ENCODE measurements at places on chromosomes 2 and 18. TPM values are rescaled to one million over a fixed set of nuclear protein-coding genes. Genes with fewer than 3 reads are reported as not detected.

DNA sequence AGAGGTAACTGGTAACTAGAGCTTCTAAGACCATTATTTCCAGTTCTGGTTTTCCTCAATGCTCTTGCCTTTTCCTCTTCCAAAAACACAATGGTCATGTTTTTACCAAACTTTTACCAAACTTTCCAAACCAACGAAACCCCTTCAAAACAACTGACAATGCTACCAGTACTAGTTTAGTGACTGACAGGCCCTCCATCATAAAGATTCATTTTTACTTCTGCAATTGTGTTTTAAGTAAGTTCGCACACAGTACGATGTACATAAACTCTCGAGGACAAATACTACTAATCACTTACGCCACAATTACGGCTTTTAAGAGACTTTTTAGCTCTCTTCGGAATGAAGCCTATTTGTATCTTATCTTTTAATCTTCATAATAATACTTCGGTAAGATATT is 900 bp downstream of the C18orf32 start:
- no peak for DNase-seq
- H3K27me3 ChIP-seq: no peaks in the 10 kb centered on the region
- H3K36me3 ChIP-seq: peaks cover 30% of the 10 kb centered on the region
- H3K27ac ChIP-seq: peak overlapping the region; percentile 78
- peaks cover 45% of the 10 kb centered on the region for H3K4me1 ChIP-seq
- peak overlapping the region; percentile 75 for H3K4me3 ChIP-seq

DNA sequence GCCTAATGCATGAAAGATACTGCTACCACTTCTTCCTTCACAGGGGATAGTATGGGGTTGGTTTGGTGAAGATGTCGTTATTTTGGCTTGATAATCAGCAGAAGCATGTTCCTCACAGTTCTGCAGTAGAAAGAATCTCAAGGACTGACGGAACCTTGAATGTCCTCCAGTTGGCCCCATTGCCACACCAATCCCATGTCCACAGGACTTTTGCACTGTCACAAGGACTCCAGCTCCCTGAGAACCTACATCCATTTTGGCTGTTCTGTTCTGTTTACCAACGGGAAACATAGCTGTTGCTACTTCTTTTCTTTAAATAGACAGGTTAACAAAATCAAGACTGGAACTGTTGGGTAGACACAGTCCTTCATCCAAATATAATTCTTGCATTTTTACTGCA is 270.0 kb downstream of the SLC8A1 start:
- H3K27ac ChIP-seq: no peak overlapping the region
- H3K4me3 ChIP-seq: no peak overlapping the region
- H3K27me3 ChIP-seq: no peaks in the 10 kb centered on the region
- DNase-seq: no peak

GRCh38 chr2:43358410-43359201 is 132.2 kb upstream of the ZFP36L2 start:
- no peaks in the 10 kb centered on the region for H3K4me1 ChIP-seq
- no peaks in the 10 kb centered on the region for H3K27me3 ChIP-seq
- DNase-seq: no peak
- no peak overlapping the region for H3K27ac ChIP-seq

GRCh38 chr2:60925994-60926740 is 44.8 kb downstream of the REL start:
- no peak for DNase-seq
- no peak overlapping the region for H3K4me3 ChIP-seq
- no peak overlapping the region for H3K27ac ChIP-seq
- H3K36me3 ChIP-seq: peaks cover 31% of the 10 kb centered on the region
- H3K27me3 ChIP-seq: no peaks in the 10 kb centered on the region

DNA sequence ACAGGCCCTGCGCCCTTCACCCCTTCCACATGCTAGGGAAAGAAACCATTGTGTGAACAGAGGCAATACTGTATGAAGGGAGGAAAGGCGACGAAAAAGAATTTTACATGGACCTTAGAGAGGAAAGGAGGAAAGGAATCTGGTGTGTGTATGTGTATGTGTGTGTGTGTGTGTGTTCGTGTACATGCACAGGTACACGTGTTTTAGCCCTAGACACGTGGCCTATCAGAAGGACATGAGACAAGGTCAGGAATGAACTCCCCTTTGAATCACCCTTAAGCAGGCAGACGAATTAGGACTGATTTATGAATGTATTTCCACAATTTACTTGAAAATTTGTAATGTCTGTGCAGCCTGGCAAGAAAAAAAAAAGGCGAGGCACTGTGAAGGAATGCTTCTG is 276.0 kb downstream of the ZNF516 start:
- no peak overlapping the region for H3K4me3 ChIP-seq
- no peak for DNase-seq
- H3K27me3 ChIP-seq: no peaks in the 10 kb centered on the region
- no peak overlapping the region for H3K27ac ChIP-seq

DNA sequence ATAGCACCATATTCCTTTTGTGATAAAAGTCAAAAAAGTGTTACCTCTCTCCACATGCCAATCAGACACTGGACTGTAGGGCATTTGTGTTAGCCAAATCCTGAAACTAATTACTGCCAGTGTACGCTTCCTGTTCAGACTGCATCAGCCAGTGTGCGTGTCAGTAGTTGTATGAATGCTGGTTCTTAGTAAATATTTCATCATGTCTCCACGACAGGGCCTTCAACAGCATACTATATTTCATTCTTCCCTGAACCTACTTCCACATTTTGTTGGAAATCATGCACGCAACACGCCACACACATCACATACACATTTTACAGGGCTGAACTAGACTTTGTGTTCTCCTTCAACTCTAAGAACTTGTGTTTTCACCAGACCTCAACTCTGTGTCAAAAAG is 77.5 kb downstream of the EPB41L3 start:
- H3K4me1 ChIP-seq: no peaks in the 10 kb centered on the region
- no peaks in the 10 kb centered on the region for H3K36me3 ChIP-seq
- H3K27ac ChIP-seq: no peak overlapping the region
- H3K27me3 ChIP-seq: no peaks in the 10 kb centered on the region
- no peak for DNase-seq
- H3K4me3 ChIP-seq: no peak overlapping the region

- H3K4me3 ChIP-seq: no peak overlapping the region
- no peaks in the 10 kb centered on the region for H3K4me1 ChIP-seq
- H3K27me3 ChIP-seq: no peaks in the 10 kb centered on the region
- no peak for DNase-seq
These were observed 540.6 kb upstream of the GCFC2 start for GRCh38 chr2:76251342-76251741.

GRCh38 chr2:66490588-66491001 is 55.7 kb downstream of the MEIS1 start:
- H3K4me3 ChIP-seq: no peak overlapping the region
- no peak overlapping the region for H3K27ac ChIP-seq
- no peaks in the 10 kb centered on the region for H3K4me1 ChIP-seq
- DNase-seq: no peak

GRCh38 chr2:112163541-112163981 is 25.4 kb downstream of the FBLN7 start:
- H3K36me3 ChIP-seq: no peaks in the 10 kb centered on the region
- H3K27ac ChIP-seq: no peak overlapping the region
- no peaks in the 10 kb centered on the region for H3K27me3 ChIP-seq
- H3K4me3 ChIP-seq: no peak overlapping the region
- DNase-seq: no peak
- H3K4me1 ChIP-seq: no peaks in the 10 kb centered on the region

CPLX4 gene
- not detected for total RNA-seq

GRCh38 chr2:240974771-240975572 is 23.4 kb upstream of the SNED1 start:
- H3K4me3 ChIP-seq: no peak overlapping the region
- no peaks in the 10 kb centered on the region for H3K36me3 ChIP-seq
- H3K27me3 ChIP-seq: no peaks in the 10 kb centered on the region
- peaks cover 7% of the 10 kb centered on the region for H3K4me1 ChIP-seq

DNA sequence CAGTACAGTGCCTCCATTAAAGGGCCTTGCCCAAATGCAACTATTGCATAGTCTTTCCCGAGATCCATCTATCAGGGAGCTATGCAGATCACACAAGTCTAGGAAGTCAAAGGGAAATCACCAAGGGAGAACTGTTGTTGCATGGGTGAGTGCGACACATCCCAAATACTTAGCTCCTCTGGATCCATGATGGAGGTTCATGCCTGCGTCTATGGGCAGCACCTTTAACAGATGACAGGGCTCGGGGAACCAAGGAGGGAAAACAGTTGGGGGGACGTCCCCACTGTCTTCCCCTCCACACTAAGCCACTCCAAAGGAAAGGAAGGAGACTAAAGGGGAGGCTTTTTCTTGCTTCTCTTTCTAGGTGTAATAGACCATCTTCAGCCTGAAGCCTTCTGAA is 552.8 kb upstream of the PKDCC start:
- H3K27ac ChIP-seq: no peak overlapping the region
- H3K4me3 ChIP-seq: no peak overlapping the region
- H3K36me3 ChIP-seq: no peaks in the 10 kb centered on the region
- no peak for DNase-seq
- H3K27me3 ChIP-seq: no peaks in the 10 kb centered on the region

DNA sequence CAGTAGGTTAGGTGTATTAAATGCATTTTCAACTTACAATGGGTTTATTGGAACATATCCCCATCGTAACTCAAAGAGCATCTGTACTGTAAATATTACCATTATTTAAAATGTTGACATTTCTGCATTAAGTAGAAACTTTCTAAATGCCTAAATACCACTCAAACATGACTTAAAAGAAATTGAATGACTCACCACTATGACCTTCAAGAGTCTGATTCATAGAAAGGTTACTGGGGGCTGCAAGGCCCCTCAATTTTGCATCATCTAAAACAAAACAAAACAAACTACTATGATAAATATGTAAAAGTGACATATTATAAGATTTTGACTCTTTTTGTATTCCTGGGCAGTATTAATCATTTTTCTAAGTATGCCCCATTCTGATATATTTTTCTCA is 7.6 kb downstream of the WDR35 start:
- no peak overlapping the region for H3K4me3 ChIP-seq
- H3K27ac ChIP-seq: no peak overlapping the region
- no peaks in the 10 kb centered on the region for H3K4me1 ChIP-seq
- no peak for DNase-seq

DNA sequence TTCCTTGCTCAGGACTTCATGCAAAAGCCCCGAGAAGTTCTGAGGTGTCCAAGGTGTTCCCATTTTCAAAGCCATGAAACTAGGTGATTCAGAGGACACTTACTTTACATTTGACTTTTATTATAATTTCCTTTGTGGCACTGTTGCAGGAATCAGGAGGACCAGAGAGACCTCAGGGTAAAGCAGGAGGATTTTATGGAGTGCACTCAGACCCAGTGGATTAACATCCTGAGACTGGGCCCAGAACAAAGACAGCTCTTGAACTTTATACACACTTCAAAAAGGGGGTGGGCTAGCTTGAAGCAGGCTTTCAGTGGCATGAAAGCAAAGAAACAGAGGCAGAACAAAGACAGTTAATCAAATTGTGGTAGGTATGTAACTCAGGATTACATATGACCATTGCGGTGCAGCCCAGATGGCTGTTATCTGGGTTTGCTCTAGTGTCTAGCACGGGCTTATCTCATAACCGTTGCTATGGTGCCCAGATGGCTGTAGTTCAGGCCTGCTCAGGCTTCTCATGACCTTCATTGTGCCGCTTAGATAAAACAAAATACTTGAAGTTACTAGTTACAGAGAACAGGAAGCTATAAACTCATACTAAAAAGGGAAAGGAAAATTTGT is 39.4 kb downstream of the TMEM182 start:
- H3K27me3 ChIP-seq: no peaks in the 10 kb centered on the region
- no peak overlapping the region for H3K27ac ChIP-seq
- no peak overlapping the region for H3K4me3 ChIP-seq

DNA sequence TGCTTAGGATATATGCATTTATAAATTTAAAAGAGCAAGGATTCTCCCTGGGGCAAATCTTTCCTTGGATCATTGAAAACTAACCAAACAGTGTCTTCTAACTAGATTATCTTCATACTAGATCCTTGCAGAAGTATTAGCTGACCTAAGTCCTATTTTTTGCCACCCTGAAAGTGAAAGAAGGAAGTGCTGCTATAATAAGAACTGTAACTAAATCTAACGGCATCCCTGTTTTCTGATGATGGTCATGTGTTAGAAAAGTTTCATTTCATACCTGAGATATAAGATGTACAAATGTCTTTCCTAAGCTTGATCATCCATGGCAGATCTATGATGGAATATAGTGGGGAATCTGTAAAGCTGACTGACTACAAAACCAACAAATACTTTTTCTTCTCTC is 102.7 kb downstream of the MAP2 start:
- no peak overlapping the region for H3K4me3 ChIP-seq
- H3K36me3 ChIP-seq: no peaks in the 10 kb centered on the region
- no peak for DNase-seq
- H3K27me3 ChIP-seq: no peaks in the 10 kb centered on the region
- no peak overlapping the region for H3K27ac ChIP-seq

DNA sequence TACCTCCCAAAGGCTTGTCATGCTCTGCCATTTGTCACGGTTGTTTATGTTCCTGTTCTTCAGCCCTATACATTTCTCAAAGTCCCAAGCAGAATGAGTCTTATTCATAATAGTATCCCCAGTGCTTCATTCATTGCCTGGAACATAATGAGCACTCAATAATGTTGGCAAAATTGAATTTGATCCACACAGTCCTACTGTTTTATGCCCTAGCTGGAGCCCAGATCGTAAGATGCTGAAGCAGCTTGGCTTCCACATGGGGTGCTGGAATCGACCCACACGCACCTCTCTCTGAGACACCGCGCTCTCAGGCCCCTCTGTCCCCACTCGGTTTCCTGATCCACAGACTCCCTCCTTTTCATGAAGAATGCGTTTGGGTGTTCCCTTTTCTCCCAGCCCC is 245.5 kb downstream of the MYT1L start:
- no peaks in the 10 kb centered on the region for H3K27me3 ChIP-seq
- H3K4me3 ChIP-seq: no peak overlapping the region
- no peak for DNase-seq
- no peaks in the 10 kb centered on the region for H3K36me3 ChIP-seq
- no peaks in the 10 kb centered on the region for H3K4me1 ChIP-seq
- H3K27ac ChIP-seq: no peak overlapping the region

OTOS gene
- total RNA-seq: not detected

DNA sequence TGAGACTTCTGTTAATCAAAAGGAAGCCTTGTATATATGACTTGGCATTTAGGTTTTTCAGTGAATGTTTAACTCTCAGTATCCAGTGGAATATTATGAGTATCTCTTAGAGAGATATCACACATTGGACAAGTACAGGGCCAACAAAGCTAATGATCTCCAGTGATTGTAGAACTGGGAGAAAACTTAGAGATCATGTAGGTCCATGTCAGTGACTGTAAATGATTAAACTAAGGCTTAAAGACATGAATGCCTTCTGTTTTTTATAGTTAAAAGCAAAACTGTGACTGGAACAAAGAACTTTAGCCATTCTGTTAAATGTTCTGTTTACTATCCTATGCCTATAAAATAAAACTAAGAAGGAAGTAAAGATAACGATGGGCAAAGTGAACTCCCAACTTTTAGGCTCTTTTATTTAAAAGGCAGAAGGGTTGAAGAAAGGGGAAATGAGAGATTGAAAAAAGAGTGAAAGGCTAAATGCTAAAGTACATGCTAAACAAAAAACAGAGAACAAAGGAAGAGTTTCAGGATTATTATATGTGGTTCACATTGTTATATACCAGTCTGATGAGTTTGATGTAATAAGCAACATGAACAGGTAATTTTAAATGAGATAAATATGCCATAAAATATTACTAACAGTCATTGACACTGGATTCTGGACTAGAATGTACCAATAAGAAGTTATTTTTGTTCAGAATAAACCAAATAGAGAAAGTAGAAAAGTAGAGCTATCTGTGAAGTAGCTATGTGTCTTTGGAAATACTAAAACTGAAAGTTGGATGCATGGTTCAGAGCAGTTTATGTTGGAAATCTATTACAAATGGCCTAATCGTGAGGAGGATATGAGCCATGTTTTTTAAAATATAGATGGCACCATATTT is 37.1 kb upstream of the TNFRSF11A start:
- H3K27ac ChIP-seq: no peak overlapping the region
- H3K4me1 ChIP-seq: no peaks in the 10 kb centered on the region
- peaks cover 15% of the 10 kb centered on the region for H3K36me3 ChIP-seq
- H3K4me3 ChIP-seq: no peak overlapping the region
